A549 treated with GW870086 at 1 μM for 4 hours (cell line): ENCODE measurements at places on chromosomes 2 and 18. TPM values are rescaled to one million over a fixed set of nuclear protein-coding genes. Genes with fewer than 3 reads are reported as not detected.

Gene SERPINB2
- 0.07 TPM in 1 of 5 replicates, not detected in the others for total RNA-seq

Gene ARL4C
- 51.6 to 63.4 TPM (median 55.7 TPM) in 5 replicates for total RNA-seq

Gene TNFAIP6
- total RNA-seq: 0.33 to 1.4 TPM (median 1.2 TPM) in 5 replicates

Gene CPLX4
- total RNA-seq: not detected in 5 replicates

Gene TXNDC2
- total RNA-seq: 0.08 to 0.22 TPM (median 0.14 TPM) in 4 of 5 replicates, not detected in the other

Gene LCT
- total RNA-seq: 0.02 to 0.07 TPM (median 0.03 TPM) in 5 replicates

Gene MEP1B
- total RNA-seq: 0.05 TPM in 1 of 5 replicates, not detected in the others

Gene TRIP12
- 69.1 to 122 TPM (median 95.6 TPM) in 5 replicates for total RNA-seq

Gene CSRNP3
- total RNA-seq: not detected in 5 replicates

Gene PPP1R1C
- 0.83 to 2.6 TPM (median 1.8 TPM) in 5 replicates for total RNA-seq

Gene NPC1
- total RNA-seq: 89.1 to 109 TPM (median 103 TPM) in 5 replicates

Gene MYL1
- not detected in 5 replicates for total RNA-seq

Gene TLX2
- total RNA-seq: 0.19 to 0.36 TPM (median 0.28 TPM) in 5 replicates

Gene CHRNG
- total RNA-seq: not detected in 5 replicates

Gene M1AP
- not detected in 5 replicates for total RNA-seq

Gene CYS1
- total RNA-seq: 1.2 to 1.5 TPM (median 1.3 TPM) in 5 replicates

Gene EVA1A
- 9.1 to 11.8 TPM (median 10.9 TPM) in 5 replicates for total RNA-seq

Gene DAW1
- 1.8 to 2.8 TPM (median 2.4 TPM) in 5 replicates for total RNA-seq

Gene DSG4
- total RNA-seq: not detected in 5 replicates

Gene GPR35
- total RNA-seq: 0.62 to 1.0 TPM (median 0.71 TPM) in 5 replicates

Gene SCG2
- total RNA-seq: 0.82 to 1.4 TPM (median 0.99 TPM) in 5 replicates

Gene INHA
- 0.18 to 0.47 TPM (median 0.36 TPM) in 5 replicates for total RNA-seq

Gene B4GALT6
- 4.5 to 7.5 TPM (median 6.4 TPM) in 5 replicates for total RNA-seq

Gene ARHGAP15
- total RNA-seq: 0.25 TPM in 1 of 5 replicates, not detected in the others

Gene FOXD4L1
- 0.24 to 0.56 TPM (median 0.30 TPM) in 5 replicates for total RNA-seq

Gene ACMSD
- total RNA-seq: not detected in 5 replicates

Gene CCDC148
- total RNA-seq: 0.26 to 1.1 TPM (median 0.62 TPM) in 5 replicates

Gene RGPD3
- 0.07 to 0.14 TPM (median 0.13 TPM) in 5 replicates for total RNA-seq

Gene HTR2B
- total RNA-seq: 0.06 TPM in 1 of 5 replicates, not detected in the others

Gene EIPR1
- 40.4 to 42.7 TPM (median 41.4 TPM) in 5 replicates for total RNA-seq

Gene UBXN2A
- total RNA-seq: 18.6 to 24.5 TPM (median 23.6 TPM) in 5 replicates

Gene CHRND
- not detected in 5 replicates for total RNA-seq

Gene ANTXR1
- total RNA-seq: 99.8 to 143 TPM (median 140 TPM) in 5 replicates

Gene GCG
- total RNA-seq: not detected in 5 replicates

Gene ELMOD3
- total RNA-seq: 10.4 to 13.1 TPM (median 12.4 TPM) in 5 replicates

Gene LAMA1
- total RNA-seq: 0.13 to 0.30 TPM (median 0.15 TPM) in 5 replicates

Gene CFAP221
- 0.09 to 0.38 TPM (median 0.26 TPM) in 4 of 5 replicates, not detected in the other for total RNA-seq

Gene CGREF1
- 5.7 to 8.6 TPM (median 7.6 TPM) in 5 replicates for total RNA-seq

Gene DSC2
- 0.65 to 1.3 TPM (median 1.1 TPM) in 5 replicates for total RNA-seq

Gene GPAT2
- not detected in 5 replicates for total RNA-seq

Gene CTAGE1
- not detected in 5 replicates for total RNA-seq

Gene RFX8
- total RNA-seq: not detected in 5 replicates

Gene TEX44
- total RNA-seq: not detected in 5 replicates

Gene PROKR1
- total RNA-seq: 0.03 TPM in 1 of 5 replicates, not detected in the others

Gene INPP5D
- total RNA-seq: 0.35 to 0.88 TPM (median 0.50 TPM) in 5 replicates
